CD4-positive, alpha-beta T cell treated with Interferon gamma for 1 hour (primary cell): ENCODE measurements at places on chromosomes 13 and 19.

DNA sequence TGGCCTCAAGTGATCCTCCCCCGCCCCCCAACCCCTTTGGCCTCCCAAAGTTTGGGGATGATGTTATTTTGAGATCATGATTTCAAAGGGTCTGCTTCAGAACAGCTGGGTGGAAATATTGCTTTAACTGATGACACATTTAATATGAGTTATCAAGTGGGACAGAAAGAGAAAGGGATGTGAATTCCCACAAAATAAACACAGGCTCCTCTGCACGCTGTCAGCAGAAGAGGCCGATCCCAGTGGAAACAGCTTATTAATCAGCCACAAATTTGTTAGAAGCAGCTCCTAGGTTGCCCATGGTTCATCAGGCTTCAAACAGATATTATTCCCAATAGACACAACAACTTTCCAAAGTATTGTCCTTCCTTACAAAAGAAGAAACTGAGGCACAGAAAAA is 4.7 kb downstream of the DCLK1 start:
- DNase-seq = no peak

GRCh38 chr13:26719356-26719945 is 41.1 kb downstream of the GPR12 start:
- DNase-seq = no peak

GRCh38 chr19:36258028-36258875 is 43.3 kb downstream of the ZNF146 start:
- DNase-seq = no peak

GRCh38 chr13:52737451-52737850 is 2.2 kb downstream of the CNMD start:
- no peak for DNase-seq

GRCh38 chr13:20938302-20938701 is 35.8 kb upstream of the XPO4 start:
- DNase-seq = no peak

- no peak for DNase-seq
Measured at GRCh38 chr19:9741476-9742171, 26.9 kb downstream of the ZNF846 start.

- no peak for DNase-seq
Measured at GRCh38 chr13:53131361-53131760, 102.7 kb downstream of the OLFM4 start.

- no peak for DNase-seq
Measured at GRCh38 chr13:26019881-26020870, 31.6 kb downstream of the SHISA2 start.

- no peak for DNase-seq
Measured at GRCh38 chr19:50779504-50780457, 9.5 kb downstream of the GPR32 start.

- DNase-seq = peak; percentile 54
Measured at GRCh38 chr19:8654591-8655339, 24.3 kb downstream of the NFILZ start.

- DNase-seq = no peak
Measured at GRCh38 chr13:74270018-74270417, 135.8 kb upstream of the KLF12 start.

- no peak for DNase-seq
Measured at GRCh38 chr13:41386211-41386610, 71.1 kb upstream of the RGCC start.

DNA sequence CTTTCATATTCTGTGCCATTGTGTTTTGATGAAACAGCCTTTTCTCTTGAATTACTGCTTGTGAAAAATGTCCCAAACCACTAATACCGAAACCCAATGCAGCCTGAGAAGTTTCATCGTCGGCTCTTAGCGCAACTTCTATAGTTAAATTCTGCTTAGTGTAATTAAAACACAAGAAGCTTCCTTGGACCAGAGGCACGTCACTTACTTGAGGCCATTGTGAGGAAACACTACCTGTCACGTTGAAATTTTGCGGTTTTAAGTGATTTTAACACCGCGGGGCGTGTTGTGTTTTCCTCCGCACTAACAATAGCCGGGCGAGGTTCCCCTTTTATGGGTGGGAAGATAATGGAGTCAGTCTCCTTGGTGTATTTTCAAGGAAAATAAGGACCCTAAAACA is 70.9 kb downstream of the GGACT start:
- DNase-seq = no peak
